Suppressor macrophage (primary cell): ENCODE measurements at places on chromosomes 4 and X.

DNA sequence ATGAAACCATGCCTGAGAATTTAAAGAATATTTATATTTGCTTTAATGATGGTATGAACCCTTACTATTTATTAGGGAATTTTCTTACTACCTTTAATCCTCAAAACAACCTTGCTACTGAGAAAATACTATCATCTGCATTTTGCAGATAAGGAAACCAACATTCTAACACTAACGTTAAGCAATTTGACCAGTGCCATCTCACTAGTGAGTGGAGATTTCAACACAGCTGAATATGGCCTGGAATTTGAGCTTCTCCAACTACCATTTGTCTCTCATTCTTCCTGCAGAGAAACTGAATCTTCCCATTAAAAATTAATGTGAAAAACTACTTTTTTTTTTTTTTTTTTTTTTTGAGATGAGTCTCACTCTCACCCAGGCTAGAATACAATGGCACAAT is 380.9 kb upstream of the SMIM31 start:
- no peak for DNase-seq

- DNase-seq = no peak
Observed at GRCh38 chr4:96016634-96017299, 176.9 kb downstream of the PDHA2 start.

GRCh38 chr4:65791812-65792308 is 121.6 kb upstream of the EPHA5 start:
- DNase-seq = no peak

- no peak for DNase-seq
Observed at GRCh38 chrX:34528081-34528480, 129.0 kb downstream of the TMEM47 start.

DNA sequence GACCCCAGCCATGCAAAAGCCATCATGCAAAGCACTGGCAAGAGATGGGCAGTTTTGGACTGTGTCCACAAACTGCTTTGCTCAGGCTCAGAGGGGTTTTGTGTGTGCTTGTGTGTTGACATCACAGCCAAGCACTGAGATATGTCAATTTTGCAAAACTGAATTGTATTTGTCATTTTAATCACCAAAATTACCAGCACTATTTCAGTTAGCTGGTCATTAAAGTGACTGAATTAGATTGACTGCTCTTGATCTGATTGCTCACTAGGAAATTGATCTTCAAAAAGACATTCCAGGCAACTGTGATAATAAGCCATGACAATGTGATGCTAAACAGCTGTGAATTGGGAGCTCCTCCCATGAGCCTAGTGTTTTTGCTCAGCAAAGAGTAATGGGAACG is 337.3 kb upstream of the GNPDA2 start:
- DNase-seq = no peak

DNA sequence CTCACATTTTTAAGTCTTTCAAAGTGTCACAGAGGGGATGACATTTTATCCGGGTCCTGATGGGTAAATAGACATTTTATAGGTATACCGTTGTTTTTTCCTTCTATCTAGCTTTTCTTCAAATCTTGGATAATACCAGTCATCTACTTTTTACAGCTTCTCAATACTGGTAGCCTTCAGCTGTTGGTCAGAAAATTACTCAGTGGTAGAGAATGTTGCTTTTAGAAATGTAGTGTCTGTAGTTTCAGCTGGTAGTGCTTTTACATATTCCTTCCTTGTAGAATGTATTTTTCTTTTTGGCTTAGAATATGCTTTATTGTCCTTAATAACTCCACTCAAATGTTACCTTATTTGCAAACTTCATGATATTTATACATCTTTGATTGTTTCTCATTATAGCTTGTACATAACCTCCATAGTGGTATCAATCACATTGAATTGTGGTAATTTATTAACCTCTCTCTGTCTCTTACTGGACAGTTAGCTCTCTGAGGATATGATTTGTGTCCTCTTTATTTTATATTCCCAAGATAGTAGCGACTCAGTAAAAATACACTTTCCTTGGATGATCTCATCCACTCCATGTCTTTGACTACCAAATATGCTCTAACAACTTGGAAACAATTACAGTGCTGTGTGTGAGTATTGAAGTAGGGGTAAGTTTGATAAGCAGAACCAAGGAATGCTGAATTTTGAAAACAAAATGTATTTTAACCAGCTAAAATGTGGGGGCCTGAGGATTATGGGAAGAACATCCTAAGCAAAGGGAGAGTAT is 53.8 kb downstream of the RAP1GDS1 start:
- no peak for DNase-seq

DNA sequence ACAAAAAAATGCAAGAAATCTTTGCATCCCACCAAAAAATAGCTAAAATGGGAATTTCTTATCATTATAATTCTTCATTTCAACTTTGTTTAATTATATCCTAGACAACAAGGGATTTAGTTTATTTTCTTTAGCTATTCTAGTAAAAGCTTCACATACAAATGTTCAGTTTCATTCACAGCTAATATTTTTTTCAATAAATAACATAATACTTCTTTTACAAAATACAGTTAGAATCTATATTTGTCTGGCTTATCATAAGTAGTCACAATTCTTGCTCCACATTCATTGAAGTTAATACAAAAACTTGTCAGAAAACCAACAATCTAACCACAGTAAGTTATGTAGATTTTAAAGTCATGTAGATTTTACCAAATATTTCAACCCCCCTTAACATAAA is 414.4 kb downstream of the FAT4 start:
- no peak for DNase-seq

GRCh38 chr4:77820649-77821561 is 1.7 kb upstream of the CNOT6L start:
- peak; percentile 41 for DNase-seq

GRCh38 chr4:30330894-30331652 is 389.1 kb upstream of the PCDH7 start:
- no peak for DNase-seq

GRCh38 chrX:100635040-100635439 is 1.6 kb downstream of the TSPAN6 start:
- DNase-seq = no peak

- no peak for DNase-seq
Observed at GRCh38 chr4:129109965-129110824, 14.2 kb downstream of the C4orf33 start.

DNA sequence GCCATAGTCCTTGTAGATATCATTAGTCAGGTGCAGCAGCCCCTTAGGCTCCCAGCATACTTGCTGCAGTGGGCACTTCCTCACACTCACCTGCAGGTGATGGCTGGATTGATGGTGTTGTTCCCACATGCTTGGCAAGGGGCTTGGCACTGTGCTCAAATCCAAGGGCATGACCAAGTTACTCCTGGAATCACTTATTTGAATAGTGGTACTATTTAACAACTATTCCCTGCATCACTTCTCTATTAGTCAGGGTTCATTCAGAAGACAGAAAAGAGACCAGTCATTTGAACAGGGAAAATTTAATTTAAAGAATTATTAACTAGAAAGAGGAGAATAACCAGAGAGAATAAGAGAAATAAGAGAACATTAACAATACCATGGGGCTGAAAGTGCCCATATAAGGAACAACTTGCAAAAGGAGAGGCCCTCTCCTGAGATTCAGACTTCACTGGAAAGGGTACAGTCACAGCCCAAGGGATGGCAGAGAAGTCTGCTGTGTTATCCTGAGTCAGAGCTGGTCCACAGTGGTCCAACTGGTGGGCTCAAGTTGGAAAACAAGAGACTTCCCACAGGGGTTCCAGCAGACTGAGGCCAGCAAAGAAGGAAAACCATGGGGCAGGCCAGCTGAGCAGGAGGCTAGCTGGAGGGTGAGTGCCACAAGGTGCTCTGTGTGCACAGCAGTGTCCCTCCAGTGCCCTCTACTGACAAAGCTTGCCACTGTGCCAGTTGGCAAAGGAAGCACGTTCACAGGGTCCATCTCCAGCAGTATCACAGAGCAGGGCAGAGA is 9.8 kb downstream of the SPP1 start:
- peak; percentile 79 for DNase-seq

DNA sequence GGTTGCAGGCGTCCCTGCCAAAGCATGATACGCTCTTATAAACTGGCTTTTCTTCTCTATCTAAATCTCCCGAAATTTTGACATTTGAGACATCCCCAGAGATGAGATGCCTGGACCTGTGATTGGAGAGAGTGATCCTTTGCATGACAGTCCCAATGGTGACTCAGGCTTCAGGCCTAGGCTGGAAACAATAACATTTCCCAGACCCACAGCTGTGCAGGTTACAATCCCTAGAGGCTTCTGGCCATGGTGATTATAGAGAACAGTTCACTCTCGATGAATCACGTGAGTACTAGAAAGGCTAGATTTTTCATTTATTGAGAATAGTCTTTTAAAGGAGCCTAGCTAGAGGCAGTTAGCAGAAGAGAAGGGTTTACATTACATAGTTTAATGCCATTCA is 75.9 kb downstream of the SPATA18 start:
- no peak for DNase-seq

DNA sequence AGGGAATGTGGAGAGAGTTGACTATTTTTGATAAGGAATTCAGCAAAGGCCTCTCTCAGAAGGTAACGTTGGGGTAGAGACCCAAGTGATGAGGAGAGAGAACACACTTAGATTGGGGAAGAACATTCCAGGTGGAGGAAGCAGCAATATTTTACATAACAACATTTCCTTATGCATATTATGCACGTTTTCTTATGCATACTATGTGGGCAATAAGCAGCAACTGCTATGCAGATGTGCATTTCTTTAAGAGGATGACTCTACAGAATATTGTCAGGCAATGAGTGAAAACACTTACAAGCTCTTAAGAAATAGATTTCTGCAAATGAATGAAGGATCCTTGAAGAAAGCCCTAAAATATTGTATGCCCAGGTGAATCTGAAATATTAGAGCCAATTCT is 91.1 kb downstream of the TMEM47 start:
- DNase-seq = no peak

- DNase-seq = no peak
Observed at GRCh38 chr4:96753216-96753615, 913.3 kb downstream of the PDHA2 start.

- DNase-seq = no peak
Observed at GRCh38 chr4:69735119-69735518, 25.3 kb downstream of the SULT1B1 start.

- DNase-seq = no peak
Observed at GRCh38 chr4:109111031-109111430, 191.4 kb downstream of the COL25A1 start.

DNA sequence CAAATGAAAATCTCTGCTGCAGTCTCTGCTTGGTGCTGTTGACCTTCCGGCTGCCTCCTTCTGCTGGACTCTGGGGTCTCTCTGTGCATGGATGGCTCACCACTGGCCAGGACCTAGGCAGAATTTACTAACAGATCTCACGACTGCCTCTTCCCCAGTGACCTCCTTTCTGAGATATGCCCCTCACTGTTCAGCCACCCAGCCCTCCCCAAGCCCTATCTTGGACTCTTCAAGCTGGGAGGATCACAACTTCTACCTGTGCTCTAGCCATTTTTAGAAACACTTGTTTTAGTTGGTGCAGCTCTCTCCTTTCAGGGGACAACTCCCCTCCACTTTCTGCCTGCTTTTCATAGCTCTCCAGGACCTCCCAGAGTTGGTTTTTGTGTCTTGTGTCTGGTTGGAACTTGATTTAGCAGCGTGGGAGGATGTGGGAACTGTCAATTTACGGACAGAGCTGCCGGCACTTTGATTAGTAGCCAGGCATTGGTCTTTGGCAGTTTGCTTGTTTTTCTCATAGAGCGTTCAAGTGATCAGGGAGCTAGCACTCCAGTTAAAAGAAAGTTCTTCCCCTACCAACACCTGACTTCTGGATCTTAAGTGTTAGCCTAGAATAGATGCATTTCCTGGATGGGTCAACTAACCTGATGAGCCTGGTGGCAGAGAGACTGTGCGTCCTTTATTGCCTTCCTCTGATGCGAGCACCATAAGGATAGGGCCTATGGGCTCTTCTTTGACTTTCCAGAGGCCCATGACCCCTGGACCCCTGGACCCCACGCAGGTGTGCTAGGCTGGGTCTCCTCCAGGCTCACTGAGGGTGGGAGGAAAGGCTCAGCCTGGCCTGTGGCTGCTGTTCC is 6.5 kb downstream of the RGS12 start:
- no peak for DNase-seq

- no peak for DNase-seq
Observed at GRCh38 chr4:147927377-147928137, 195.7 kb downstream of the ARHGAP10 start.

DNA sequence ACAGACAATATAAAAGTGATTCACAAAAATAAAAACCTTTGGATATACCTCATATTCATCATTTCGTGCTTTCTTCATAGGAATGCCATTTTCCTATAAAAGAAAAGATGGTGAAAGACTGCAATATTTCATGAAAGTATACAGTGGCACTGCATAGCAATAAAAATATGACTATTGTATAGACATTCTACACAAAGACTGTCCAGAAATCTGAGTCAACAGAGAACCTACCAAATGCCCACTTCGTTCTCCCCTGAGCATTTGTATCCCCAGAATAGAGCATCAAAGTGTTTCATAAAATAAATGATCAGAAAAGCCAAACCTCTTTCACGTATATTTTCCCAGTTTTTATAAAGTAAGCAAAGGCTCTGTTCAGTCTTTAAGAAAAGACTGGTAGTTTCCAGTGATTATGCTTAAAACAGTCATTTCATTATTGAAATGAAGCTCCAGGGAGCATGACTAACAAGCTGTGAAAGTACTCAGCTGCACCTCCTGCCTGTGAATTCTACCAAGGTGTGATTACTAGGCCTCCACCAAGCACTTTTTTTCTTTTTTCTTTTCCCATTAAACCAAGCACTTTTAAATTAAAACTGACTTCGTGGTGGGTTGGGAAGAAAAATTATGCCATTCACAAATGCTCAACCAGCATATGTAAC is 20.2 kb downstream of the PPA2 start:
- no peak for DNase-seq

- no peak for DNase-seq
Observed at GRCh38 chr4:175369087-175369486, 443.0 kb downstream of the GPM6A start.

GRCh38 chr4:171430495-171430894 is 382.7 kb upstream of the GALNTL6 start:
- no peak for DNase-seq
